ENCODE measurements at places on chromosomes 5 and 9.
A peak's percentile ranks its signal among the peaks of the same experiment; 100 is the strongest.

- no peak for DNase-seq
Observed at GRCh38 chr9:77851882-77852595, 179.6 kb downstream of the GNAQ start.

DNA sequence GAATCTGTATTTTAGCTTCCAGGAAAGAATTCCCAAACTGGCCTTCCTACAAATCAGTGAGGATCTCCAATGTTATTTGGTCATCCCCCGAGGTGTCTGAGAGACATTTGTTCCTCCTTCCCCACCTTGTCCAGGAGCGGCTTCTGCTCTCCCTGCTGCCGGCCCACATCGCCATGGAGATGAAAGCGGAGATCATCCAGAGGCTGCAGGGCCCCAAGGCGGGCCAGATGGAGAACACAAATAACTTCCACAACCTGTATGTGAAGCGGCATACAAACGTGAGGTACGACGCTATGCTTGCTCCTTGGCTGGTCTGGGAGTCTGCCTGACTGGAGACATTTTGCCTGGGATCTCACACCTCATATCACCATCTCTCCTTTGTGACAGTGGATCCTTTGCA is 160.4 kb downstream of the CFAP90 start:
- DNase-seq: no peak

DNA sequence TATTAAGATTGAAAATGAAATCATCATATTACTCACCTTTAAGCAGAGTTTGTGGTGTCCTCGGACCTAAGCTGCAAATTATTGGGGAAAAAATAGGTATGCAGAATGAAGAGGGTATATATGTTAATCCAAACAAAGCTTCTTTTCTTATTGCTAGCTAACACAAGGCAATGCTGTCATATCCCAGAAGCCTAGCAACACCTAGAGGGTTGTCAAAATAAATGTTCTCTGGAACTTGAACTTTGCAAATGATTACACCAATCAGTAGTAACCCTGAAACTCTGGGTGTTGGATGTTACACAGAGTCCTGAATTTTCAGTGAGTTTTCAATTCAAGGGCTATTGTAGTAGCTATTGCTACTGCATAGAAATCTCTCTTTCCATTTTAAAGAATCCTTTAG is at the start of gene C6:
Gene C6, minus strand, starts transcription at position 193 of the 400 bp plus-strand sequence. CDS start 10,302 bp downstream, outside the sequence.
- DNase-seq: no peak

- DNase-seq: no peak
Observed at GRCh38 chr5:111259636-111260035, 35.5 kb downstream of the CAMK4 start.

GRCh38 chr5:74638970-74639806 is 1.3 kb downstream of the ENC1 start:
- no peak for DNase-seq

GRCh38 chr9:79652598-79652997 is 80.8 kb downstream of the TLE4 start:
- no peak for DNase-seq

DNA sequence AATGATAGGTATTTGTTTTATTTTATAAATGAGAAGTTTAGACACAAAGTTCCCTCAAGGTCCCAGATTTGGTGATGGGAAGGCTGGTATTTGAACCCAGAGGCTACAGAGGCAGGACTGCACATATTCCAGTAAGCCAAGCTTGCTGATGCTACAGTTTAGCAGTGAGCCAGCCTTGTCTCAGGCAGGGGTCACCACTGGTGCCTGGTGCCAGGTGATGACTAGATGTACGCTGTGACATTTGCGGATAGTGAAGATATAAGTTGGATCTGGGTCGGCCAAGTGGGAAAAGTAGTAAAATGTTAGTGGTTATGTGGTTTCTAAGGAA is 143.9 kb downstream of the AOPEP start:
- no peak for DNase-seq

DNA sequence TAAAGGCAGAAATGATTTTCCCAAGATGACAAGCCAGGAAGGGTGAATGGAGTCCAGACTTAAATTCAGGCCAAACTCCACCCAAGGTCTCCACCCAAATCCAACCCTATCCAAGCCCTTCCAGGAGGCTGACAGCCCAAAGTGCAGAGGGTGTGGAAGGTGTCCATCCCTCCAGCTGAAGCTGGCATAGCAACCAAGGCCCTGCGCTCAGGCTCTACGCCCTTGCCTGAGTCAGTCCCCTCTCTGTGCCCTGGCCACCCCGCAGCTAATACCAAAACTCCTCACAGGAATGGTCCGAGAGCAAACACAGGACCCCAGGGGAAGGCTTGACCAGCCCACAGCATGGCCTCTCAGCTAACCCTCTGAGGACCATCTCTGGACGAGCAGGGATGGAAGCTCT is 2.1 kb downstream of the SEPTIN8 start:
- DNase-seq: no peak

DNA sequence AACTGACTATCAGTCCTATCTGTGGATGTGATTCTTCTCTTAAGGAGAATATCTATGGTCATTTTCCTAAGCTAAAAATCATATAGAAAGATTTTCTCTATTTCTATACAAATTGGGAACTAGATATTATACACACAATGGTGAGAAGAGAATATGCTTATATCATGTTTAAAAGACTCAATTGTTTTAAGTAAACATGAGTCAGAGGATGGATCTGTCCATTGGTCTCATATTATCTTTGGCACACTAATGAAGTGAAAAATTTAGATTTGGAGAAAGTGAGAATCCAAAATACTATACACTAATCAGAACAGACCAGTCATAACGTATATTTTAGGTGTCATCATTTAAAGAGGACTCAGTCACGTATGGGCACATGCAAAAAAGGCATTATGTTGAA is 16.5 kb upstream of the SPINK14 start:
- no peak for DNase-seq

GRCh38 chr5:40552981-40553380 is 126.7 kb upstream of the PTGER4 start:
- no peak for DNase-seq

GRCh38 chr5:68329554-68330255 is 114.1 kb downstream of the PIK3R1 start:
- no peak for DNase-seq

GRCh38 chr5:149271195-149271715 is 404 bp upstream of the AFAP1L1 start:
- no peak for DNase-seq

- DNase-seq: peak; percentile 94
Observed at GRCh38 chr9:117266855-117267497, 147.9 kb downstream of the ASTN2 start.

DNA sequence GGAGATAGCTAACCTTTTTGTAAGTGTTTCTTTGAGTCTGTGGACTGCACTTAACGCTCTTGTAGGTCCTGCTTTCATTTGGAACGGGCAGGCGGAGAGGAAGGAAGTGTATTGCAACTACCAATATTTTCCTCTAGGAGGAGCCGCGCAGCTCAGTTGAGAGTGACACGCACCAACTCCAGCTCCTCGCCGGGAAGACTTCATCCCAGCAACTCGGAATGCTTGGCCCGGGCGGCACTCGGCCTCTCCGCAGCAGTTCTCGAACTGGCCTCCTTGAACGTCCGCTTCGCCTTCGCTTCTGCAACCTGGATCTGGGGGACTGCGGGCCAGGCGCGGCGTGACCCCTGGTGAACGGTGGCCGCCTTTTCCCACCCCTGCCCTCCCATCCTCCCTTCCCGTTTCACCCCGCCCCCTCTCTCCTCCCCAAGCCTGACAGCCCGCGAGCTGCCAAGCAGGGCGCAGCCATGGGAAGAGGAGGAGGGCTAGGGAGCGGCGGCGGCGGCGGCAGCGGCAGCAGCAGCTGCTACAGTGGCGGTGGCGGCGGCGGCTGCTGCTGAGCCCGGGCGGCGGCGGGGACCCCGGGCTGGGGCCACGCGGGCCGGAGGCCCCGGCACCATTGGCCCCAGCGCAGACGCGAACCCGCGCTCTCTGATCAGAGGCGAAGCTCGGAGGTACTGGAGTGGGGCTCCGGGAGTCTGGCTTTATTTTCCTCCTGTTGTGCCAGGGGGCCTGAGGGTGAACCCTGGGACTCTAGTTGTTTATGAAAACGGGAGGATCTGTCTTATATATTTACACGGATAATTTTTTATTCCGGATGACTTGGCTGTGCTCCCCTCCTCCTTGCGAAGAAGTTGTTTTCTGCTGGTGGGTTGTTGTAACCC is at the start of gene GHR:
Gene GHR, plus strand, starts transcription at position 155 of the 881 bp plus-strand sequence. CDS start 142,436 bp downstream, outside the sequence.
- peak; percentile 41 for DNase-seq

GRCh38 chr9:126851286-126851880 is 9.1 kb upstream of the ZBTB34 start:
- no peak for DNase-seq

GRCh38 chr9:14344941-14345353 is 31.0 kb upstream of the NFIB start:
- DNase-seq: no peak

DNA sequence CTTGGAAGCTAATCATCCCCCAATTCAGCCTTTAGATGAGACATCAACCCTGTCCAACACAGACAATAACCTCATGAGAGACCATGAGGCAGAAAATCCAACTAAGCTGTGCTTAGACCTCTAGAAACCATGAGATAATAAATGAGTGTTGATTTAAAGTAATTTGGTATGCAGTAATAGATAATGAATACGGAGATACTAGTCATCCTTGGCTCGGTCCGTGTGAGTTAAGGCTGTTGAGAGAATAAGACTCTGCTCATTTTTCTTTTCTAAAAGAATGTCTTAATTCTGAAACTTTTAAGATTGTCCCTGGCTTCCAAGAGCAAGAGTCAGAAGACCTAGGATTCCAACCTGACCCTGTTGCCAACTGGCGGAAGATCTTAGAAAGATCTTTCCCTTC is 6.1 kb downstream of the TNC start:
- DNase-seq: no peak

DNA sequence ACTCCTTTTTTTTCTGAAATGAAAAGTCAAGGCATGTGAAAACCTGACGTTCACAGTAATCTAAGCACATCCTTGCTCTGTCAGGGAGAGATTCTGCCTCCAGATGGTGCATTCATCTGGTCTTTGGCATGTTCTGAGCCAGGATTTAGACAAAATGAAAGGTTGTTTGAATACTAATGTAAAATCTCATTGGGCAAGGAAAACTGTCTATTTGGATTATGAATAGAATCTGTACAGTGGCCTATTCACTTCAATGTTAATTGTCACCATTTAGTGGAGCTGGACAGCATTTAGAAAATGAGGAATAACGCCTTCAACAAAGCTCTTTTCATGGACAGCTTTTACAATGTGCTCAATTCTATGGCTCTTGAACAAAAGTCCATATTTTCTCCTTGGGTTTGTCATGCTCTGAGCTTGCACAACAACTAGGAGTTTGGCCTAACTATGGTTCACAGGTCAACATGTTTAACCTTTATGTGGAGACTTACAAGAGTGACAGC is 28.9 kb downstream of the ARHGEF28 start:
- DNase-seq: peak; percentile 48

DNA sequence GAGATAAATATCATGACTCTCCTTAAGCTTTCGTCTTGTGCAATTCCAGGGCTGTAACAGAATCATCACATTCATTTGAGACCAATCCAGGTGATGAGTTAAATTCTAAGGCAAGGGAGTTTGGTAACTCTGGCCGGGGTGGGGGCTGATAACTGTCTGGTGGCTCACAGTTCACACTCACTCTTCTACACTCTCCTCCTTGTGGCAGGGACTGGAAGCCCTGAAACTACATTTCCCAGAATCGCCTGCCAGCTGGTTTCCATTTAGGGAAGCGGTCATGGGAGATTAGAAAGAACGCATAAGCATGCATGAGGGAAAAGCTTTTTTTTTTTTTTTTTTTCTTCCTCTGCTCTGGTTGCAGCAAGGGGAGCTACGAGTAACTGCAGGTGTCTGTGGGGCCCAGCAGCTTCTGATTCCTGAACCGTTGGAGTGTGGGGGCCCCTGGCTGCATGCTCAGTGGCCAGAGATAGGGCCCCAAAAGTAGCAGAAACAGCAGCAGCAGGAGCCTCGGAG is 154.8 kb upstream of the TBC1D2 start:
- peak; percentile 52 for DNase-seq

DNA sequence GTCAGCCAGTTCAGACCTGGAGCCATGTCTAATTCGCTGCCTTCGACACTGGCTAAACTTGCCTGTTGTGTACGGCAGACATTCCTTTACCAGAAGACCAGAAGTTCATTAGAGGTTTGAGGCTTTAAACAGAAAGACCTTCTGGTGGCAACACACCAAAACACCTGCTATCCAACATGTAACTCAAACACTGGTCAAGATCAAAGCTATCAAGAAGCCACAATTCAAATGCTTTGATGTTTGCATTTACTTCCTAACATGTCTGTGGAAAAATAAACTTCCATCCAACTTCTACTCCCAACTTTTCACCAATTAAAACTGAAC is 91.0 kb upstream of the RETREG1 start:
- DNase-seq: no peak

GRCh38 chr9:127809540-127810377 is 7.1 kb downstream of the FPGS start:
- DNase-seq: no peak
